A172 (cell line): ENCODE measurements at places on chromosomes 4 and X. TPM values are rescaled to one million over a fixed set of nuclear protein-coding genes. Genes with fewer than 3 reads are reported as not detected.

ITM2A gene
- total RNA-seq, result not detected in 2 replicates

ZNF718 gene
- total RNA-seq, result not detected in 2 replicates

GRCh38 chr4:54662901-54663585, 5.3 kb downstream of the KIT start:
- no peak for DNase-seq

GRCh38 chr4:105208561-105208960, 61.9 kb downstream of the TET2 start:
- no peak for DNase-seq
